Activated T-helper 2 cell treated with anti-CD3 and anti-CD28 coated beads, Interferon-gamma antibody, Interleukin-2, Interleukin-4, amounts not matched to agents 10 μg/mL and 5 μg/mL and 100 μg/mL, durations not matched to agents 14 hours and 24 hours and 36 hours (primary cell): ENCODE measurements at places on chromosomes 1 and 21.

DNA sequence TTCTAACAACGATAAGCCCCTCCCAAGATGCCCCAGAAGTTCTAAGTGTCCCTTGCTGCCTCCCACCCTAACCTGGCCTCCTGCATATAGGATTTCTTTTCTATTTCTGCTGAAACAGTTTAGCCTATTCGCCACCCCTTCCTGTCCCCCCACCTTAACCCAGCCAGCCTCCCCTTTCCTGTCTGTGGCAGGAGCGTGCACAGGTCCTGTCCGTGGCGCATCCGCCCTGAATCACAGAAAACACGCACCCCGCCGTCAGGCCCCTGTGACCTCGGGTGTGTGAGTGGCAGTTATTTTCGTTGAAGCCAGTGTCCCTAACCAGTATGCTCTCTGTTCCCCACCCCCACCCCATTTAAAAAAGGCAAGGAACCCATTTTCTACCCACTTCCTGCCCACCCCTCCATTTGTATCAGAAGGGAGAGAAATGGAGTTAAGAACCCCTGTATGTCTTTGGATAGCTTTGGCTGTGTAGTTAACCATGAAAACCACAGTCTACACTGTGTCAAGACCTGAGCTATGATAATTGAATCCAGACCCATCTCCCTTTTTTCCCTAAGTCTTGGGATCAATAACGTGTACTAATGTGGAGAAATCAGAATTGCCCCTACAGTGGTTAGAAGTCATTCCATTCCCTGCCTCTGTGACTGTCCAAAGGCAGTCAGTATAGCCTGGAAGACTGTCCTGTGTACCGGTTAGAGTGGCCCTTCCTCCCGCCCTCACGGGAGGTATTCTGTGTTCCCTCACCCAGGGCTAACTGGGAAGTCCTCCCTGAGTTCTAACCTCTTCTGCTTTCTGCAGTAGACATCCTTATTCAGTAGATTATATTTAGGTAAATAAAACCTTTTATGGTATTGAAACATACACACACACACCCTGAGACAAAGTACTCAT lies 1.8 kb downstream of the PLEKHO1 start:
- DNase-seq = peak; percentile 47
- peak overlapping the region; percentile 83 for H3K27ac ChIP-seq
- peaks cover 49% of the 10 kb centered on the region for H3K4me1 ChIP-seq
- peaks cover 48% of the 10 kb centered on the region for H3K36me3 ChIP-seq
- H3K27me3 ChIP-seq = peaks cover 19% of the 10 kb centered on the region
- H3K4me3 ChIP-seq = peak overlapping the region; percentile 88

DNA sequence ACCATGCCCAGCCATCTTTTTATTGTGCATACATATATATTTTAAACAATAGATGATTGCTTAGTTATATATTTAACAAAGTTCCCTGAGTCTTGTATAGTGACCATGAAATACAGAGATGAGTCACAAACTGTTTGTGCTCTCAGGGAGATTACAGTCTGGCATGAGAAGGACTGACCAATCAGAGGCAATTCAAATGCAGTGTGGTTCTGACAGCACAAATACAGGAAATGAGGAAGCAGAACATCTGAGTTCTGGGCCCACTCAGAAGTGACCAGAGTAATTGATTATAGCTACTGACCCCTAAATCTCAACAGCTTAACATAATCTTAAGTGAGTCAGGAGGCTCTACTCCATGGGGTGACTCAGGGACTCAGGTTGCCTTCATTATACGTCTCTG lies 534.5 kb downstream of the OMA1 start:
- H3K4me3 ChIP-seq = no peak overlapping the region
- DNase-seq = no peak
- no peaks in the 10 kb centered on the region for H3K27me3 ChIP-seq
- no peaks in the 10 kb centered on the region for H3K4me1 ChIP-seq
- no peak overlapping the region for H3K27ac ChIP-seq
- H3K36me3 ChIP-seq = no peaks in the 10 kb centered on the region

- H3K36me3 ChIP-seq = no peaks in the 10 kb centered on the region
- peaks cover 2% of the 10 kb centered on the region for H3K4me1 ChIP-seq
- H3K27ac ChIP-seq = no peak overlapping the region
Observed at GRCh38 chr1:180639871-180640270, 8.0 kb downstream of the XPR1 start.

DNA sequence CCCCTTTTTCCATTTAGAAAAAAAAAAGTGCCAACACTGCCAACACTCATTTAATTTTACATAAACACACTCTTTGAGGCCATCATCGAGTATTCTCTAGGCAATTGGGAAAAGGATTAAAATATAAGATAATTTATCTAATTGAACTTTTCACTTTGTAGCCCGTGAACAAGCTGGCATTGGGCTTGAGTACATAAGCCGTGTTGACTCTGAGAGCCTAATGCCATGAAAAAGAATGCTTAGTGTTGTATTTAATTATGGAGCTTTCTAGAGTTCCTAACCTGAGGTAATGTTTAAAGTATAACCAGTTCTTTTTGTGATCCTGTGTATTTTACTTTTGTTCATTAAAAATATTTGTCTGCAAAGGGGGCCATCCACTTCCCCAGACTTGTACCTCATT lies 193.8 kb downstream of the LYPLAL1 start:
- H3K27ac ChIP-seq = no peak overlapping the region
- H3K27me3 ChIP-seq = peaks cover 3% of the 10 kb centered on the region
- no peak overlapping the region for H3K4me3 ChIP-seq

DNA sequence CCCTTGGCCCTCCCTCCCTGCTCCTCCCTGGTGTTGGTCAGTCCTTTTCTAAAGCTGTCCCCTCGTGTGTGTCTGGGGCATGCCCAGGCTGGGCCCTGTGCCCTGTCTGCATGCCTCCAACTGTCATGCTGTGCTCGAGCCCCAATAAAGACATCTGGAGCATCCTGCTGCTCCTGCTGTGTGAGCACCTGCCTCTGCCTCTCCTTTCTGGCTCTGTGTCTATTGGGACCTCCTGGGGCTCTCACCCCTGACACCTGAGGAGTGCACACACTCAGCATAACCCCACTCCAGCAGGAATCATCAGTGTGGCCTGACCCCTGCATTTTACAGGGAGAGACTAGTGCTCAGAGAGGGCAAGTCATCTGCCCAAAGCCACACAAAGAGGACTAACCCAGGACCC lies 23.7 kb downstream of the KCNC4 start:
- H3K27ac ChIP-seq = peak overlapping the region; percentile 14
- peaks cover 31% of the 10 kb centered on the region for H3K4me1 ChIP-seq
- H3K27me3 ChIP-seq = no peaks in the 10 kb centered on the region

- no peak overlapping the region for H3K27ac ChIP-seq
- H3K36me3 ChIP-seq = peaks cover 25% of the 10 kb centered on the region
- no peaks in the 10 kb centered on the region for H3K27me3 ChIP-seq
- no peak for DNase-seq
- H3K4me3 ChIP-seq = no peak overlapping the region
Observed at GRCh38 chr1:39854738-39855137, 28.6 kb downstream of the TRIT1 start.

GRCh38 chr1:1796466-1796865 lies 18.2 kb upstream of the NADK start:
- H3K27ac ChIP-seq = no peak overlapping the region
- DNase-seq = no peak
- peaks cover 3% of the 10 kb centered on the region for H3K4me1 ChIP-seq
- H3K4me3 ChIP-seq = no peak overlapping the region
- H3K27me3 ChIP-seq = no peaks in the 10 kb centered on the region

DNA sequence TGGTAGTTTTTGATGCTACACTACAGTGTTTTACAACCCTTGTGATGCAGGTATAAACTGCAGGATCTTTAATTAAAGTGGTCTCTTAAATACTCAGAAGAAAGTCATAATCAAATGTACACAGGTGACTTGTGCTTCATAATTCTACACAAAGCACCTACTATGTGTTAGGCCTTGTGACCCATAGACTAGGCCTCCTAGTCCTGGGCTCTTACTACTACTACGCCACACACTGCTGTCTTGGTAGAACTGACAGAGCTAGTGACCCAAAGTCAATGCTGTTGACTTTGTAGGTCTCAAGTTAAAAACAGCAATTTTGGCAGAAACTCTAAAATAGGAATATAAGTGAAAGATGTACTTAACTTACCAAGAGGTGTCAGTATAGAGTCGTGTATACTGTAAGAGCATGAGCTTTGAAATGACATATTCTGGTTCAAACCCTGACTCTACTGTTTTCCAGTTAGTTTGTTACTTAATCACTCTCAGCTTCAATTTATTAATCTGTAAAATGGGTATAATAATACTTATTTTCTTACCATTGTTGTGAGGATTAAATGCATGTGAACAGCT lies 48.6 kb upstream of the LMO4 start:
- no peak overlapping the region for H3K27ac ChIP-seq
- H3K36me3 ChIP-seq = no peaks in the 10 kb centered on the region
- H3K4me1 ChIP-seq = peaks cover 2% of the 10 kb centered on the region
- H3K4me3 ChIP-seq = no peak overlapping the region
- DNase-seq = no peak
- peaks cover 7% of the 10 kb centered on the region for H3K27me3 ChIP-seq

DNA sequence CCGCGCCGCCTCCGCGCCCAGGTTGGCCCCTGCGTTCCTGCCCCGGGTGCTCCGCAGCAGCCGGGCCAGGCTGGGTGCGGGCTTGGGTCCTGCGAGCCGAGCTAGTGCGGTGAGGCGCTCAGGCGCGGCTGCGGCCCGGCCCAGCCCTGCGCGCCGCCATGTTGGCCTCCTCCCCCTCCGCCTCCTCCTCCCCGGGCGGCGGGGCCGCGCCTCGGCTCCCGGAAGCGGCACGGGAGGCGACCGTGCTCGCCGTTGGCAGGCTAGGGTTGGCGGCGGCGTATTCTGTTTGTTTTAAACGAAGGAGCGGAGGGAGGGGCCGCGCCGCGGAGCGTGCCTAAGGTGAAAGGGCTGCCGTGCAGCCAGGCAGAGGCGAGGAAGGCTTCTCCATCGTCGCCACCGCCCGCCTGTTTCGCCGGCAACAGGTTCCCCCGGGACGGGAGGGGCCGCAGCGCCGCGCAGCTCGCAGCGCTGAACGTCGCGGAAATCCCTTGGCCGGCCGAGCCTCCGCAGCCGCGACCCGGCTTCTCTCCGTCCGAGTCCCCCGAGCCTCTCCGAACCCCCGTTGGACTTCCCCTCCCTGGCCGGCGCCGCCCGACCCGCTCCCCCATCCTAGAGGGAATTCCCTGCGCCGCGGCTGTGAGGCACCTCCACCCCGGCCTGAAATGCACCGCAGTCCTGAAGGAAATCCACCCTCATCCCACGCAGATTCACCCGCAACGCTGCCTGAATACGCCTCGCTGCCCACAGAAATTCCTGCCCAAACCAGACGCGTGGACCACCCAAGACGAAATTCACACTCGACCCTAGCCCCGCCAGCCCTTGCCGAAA lies at the start of gene USP24:
TSS of gene USP24 (minus strand) at position 171 of the 828 bp plus-strand sequence. CDS start 251 bp downstream, outside the sequence.
- peaks cover 24% of the 10 kb centered on the region for H3K36me3 ChIP-seq
- peaks cover 55% of the 10 kb centered on the region for H3K4me1 ChIP-seq
- DNase-seq = peak; percentile 81

DNA sequence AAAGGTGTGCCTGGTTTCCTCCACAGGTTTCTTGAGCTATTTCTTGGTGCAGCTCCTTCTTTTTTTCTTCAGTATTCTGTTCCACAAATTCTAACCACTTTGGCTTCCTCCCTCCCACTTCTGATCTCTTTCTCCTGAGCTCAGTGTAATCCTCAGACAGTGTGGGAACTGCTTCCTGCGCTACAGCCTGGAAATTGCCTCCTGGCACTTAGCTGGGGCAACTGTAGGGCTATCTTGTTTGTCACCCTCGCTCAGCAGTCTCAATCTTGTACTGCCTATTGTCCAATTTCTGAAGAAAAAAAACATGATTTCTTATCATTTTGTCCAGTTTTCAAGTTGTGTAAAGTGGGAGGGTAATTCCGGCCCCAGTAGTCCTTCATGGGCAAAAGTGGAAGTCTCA lies 24.0 kb upstream of the GALNT2 start:
- no peak overlapping the region for H3K27ac ChIP-seq
- no peaks in the 10 kb centered on the region for H3K4me1 ChIP-seq
- H3K27me3 ChIP-seq = peaks cover 23% of the 10 kb centered on the region
- no peak for DNase-seq
- H3K4me3 ChIP-seq = no peak overlapping the region
- no peaks in the 10 kb centered on the region for H3K36me3 ChIP-seq

DNA sequence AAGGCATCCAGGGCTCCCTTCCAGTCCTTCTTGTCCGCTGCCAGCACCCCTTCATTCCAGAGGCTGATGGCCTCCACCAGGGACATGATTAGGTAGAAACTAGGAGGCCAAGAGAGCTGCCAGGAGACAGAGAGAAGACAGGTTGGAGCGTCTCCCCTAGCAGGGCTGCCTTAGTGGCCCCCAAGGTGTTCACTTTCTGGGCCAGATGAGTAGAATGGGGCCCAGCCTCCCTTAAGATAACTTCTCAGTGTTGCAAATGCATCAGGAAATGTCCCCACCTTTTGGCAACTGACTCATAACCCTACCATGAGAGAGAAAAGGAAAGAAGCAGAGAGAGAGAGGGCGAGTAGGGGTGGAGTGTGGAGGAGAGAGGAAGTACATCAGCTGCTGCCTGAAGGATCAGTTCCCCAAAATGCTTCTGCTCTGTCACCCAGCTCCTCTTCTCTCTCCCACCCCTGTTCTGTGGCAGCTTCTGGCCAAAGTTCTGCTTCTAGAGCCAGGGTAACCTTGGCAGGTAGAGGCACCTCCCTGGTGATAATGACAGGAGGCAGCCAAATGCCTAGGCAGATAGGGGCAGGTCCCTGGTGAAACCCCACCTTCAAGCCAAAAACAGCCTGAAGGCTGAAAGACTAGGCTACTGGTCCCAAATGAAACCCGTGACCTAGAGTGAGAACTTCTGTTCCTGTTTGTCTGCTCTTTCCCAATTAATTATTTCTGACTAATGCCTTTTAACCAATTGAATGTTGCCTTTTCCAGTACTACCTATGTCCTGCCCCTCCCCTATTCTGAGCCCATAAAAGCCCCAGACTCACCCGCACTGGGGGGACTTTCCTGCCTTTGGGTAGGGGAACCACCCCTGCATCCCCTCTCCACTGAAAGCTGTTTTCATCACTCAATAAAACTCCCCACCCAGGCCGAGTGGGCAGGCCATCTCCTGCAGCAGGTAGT lies at the start of gene NCF2:
TSS of gene NCF2 (minus strand) at position 216 of the 948 bp plus-strand sequence. CDS start at position 86, 130 bp downstream.
- peak within 1 kb of the TSS; percentile 37 for H3K4me3 ChIP-seq
- peaks cover 2% of the 10 kb centered on the region for H3K36me3 ChIP-seq
- DNase-seq = peak; percentile 56
- H3K27me3 ChIP-seq = no peaks in the 10 kb centered on the region
- H3K4me1 ChIP-seq = peaks cover 43% of the 10 kb centered on the region
